Fibroblast of the conjunctiva (primary cell): ENCODE measurements at places on chromosomes 11 and 22.

GRCh38 chr22:29152045-29152953, 53.4 kb upstream of the EMID1 start:
- no peak for DNase-seq

GRCh38 chr11:58573451-58574104, 2.1 kb downstream of the LPXN start:
- DNase-seq, result peak; percentile 56

DNA sequence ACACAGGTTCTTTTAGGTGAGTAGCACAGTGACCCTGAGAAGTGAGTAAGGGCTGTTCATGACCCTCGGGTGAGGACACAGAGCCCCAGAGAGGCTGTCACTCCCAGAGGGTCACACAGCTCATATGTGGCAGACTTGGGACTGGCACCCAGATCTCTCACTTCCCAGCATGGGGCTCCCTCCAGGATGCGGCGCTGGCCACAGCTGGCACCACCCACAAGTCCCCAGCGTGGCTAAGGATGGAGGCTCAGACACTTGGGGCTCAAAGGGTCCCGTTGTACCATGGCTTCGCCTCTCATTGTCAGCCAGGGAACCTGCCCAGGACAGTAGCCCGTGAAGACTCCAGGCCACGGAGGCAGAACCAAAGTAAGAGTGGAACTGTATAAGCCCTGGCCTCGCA, 6.0 kb upstream of the SHISAL1 start:
- no peak for DNase-seq

- no peak for DNase-seq
Measured at GRCh38 chr11:69889400-69890318, 70.4 kb upstream of the FGF3 start.

DNA sequence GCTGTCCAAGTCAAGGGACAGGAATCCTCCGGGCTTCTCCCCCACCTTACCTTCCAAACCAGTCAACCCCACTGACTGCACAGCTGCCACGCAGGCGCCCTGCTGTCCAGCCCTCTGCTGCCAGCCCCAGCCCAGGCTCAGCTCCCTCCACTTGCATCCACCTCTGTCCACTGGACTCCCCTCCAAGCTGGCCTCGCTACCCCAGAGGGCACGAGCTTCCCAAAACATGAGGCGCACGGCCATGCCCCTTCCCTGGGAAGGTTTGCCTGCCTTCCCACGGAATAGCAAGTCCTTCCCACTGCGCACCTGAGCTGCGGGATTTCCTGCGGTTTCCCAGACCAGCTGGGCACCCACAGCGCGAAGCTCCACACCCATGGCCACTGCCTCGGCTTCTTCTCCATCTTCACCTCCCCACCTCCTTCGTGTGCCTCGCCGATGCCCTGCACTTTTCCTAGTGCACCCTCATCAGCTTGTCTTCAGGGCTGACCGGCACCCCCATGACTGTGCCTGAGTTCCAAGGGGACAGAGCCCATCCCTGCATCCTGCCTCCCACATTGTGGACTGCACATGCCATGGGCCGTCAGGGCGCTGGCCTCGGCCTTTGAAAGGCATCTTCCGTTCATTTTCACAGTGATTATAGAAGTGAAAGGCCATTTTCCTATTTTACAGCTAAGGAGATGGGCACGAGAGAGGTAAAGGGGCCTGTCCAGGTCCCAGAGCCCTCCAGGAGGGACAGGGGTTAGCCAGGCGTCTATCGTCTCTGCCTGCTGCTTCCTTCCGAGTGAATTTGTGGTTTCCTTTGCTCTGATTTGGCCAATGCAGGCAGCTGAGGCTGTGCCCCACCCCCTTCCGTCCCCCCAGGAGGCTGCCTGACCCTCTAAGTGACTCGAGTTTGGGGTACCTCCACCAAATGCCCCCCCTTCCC, 16.4 kb downstream of the IFITM10 start:
- DNase-seq, result no peak
